ENCODE measurements at places on chromosomes 13 and 19. TPM values are rescaled to one million over a fixed set of nuclear protein-coding genes. Genes with fewer than 3 reads are reported as not detected.

- H3K4me1 ChIP-seq = peaks cover 40% of the 10 kb centered on the region
- H3K27ac ChIP-seq = no peak overlapping the region
- H3K36me3 ChIP-seq = no peaks in the 10 kb centered on the region
- peaks cover 7% of the 10 kb centered on the region for H3K27me3 ChIP-seq
- H3K4me3 ChIP-seq = no peak overlapping the region
- no peak for DNase-seq
Measured at GRCh38 chr13:45875951-45876350, 24.4 kb upstream of the SIAH3 start.

DNA sequence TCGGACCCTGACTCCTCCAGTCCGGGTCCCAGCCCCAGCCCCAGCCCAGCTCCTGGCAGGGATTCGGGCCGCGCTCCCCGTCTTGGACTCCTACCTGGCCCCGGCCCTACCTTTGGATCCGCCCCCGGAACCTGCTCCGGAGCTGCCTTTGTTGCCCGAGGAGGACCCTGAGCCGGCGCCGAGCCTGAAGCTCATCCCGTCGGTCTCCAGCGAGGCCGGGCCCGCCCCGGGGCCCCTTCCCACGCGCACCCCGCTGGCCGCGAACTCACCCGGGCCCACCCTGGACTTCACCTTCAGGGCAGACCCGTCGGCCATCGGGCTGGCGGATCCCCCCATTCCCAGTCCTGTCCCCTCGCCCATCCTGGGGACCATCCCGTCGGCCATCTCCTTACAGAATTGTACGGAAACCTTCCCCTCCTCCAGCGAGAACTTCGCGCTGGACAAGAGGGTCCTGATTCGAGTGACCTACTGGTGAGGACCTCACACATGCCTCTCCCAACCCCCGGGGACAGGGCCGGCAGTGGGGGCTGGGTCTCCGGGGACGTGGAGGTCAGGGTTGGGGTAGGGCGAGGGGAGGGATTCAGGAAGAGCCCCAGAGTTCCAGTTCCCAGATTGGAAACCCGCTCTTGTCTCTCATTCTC lies 732 bp downstream of the SELENOV start:
- peaks cover 5% of the 10 kb centered on the region for H3K36me3 ChIP-seq
- peaks cover 24% of the 10 kb centered on the region for H3K27me3 ChIP-seq
- H3K4me3 ChIP-seq = peak overlapping the region; percentile 89
- DNase-seq = no peak
- peak overlapping the region; percentile 69 for H3K27ac ChIP-seq

GRCh38 chr13:87497426-87497825 lies 173.7 kb upstream of the SLITRK5 start:
- H3K4me1 ChIP-seq = no peaks in the 10 kb centered on the region
- no peak overlapping the region for H3K27ac ChIP-seq
- DNase-seq = no peak
- H3K4me3 ChIP-seq = no peak overlapping the region

- no peak overlapping the region for H3K4me3 ChIP-seq
- H3K36me3 ChIP-seq = no peaks in the 10 kb centered on the region
- peaks cover 2% of the 10 kb centered on the region for H3K27me3 ChIP-seq
- no peak overlapping the region for H3K27ac ChIP-seq
- no peak for DNase-seq
Measured at GRCh38 chr13:45216193-45216592, 15.3 kb upstream of the KCTD4 start.

DNA sequence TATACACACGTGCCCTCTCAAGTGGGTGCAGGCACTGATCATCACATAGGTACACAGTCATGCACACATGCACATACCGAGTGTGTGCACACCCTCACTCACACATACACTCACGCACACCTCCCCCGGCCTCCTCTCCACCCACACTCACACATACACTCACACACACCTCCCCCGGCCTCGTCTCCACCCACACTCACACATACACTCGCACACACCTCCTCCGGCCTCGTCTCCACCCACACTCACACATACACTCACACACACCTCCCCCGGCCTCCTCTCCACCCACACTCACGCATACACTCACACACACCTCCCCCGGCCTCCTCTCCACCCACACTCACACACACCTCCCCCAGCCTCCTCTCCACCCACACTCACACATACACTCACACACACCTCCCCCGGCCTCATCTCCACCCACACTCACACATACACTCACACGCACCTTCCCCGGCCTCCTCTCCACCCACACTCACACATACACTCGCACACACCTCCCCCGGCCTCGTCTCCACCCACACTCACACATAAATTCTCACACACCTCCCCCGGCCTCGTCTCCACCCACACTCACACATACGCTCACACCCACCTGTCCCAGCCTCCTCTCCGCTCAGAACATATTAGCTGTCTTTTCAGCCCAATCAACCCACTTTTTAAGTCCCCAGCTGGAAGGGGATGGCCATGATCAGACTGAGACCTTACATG lies 105.2 kb upstream of the VSTM2B start:
- H3K27me3 ChIP-seq = peaks cover 16% of the 10 kb centered on the region
- DNase-seq = no peak
- H3K4me3 ChIP-seq = no peak overlapping the region
- peaks cover 11% of the 10 kb centered on the region for H3K4me1 ChIP-seq
- no peak overlapping the region for H3K27ac ChIP-seq

- no peaks in the 10 kb centered on the region for H3K4me1 ChIP-seq
- H3K27me3 ChIP-seq = no peaks in the 10 kb centered on the region
- no peaks in the 10 kb centered on the region for H3K36me3 ChIP-seq
- H3K4me3 ChIP-seq = no peak overlapping the region
- no peak for DNase-seq
- H3K27ac ChIP-seq = no peak overlapping the region
Measured at GRCh38 chr13:85441975-85442374, 357.2 kb downstream of the SLITRK6 start.

GRCh38 chr13:29835280-29836061 lies 14.9 kb downstream of the UBL3 start:
- no peaks in the 10 kb centered on the region for H3K36me3 ChIP-seq
- no peak overlapping the region for H3K4me3 ChIP-seq
- DNase-seq = no peak
- H3K27me3 ChIP-seq = peaks cover 1% of the 10 kb centered on the region

DNA sequence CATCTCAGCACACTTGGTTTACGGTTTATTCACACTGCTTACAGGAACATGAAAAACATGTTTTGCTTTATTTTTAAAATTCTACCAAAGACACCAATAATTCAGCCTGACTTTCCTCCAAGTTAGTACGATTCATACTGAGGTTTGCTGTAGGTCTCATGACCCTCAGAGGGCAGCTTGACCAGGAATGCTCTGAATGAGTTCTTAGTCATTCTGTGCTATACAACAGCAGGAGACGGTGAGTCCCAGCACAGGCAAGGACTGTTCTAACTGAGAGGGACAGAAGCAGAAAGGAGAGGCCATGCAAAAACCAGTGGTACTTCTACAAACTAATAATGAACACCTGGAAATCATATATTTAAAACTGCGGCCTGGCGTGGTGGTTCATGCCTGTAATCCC lies 6.4 kb downstream of the GRTP1 start:
- no peak overlapping the region for H3K27ac ChIP-seq
- no peaks in the 10 kb centered on the region for H3K27me3 ChIP-seq
- no peak overlapping the region for H3K4me3 ChIP-seq

- H3K36me3 ChIP-seq = peaks cover 4% of the 10 kb centered on the region
- H3K27me3 ChIP-seq = peaks cover under 1% of the 10 kb centered on the region
- H3K27ac ChIP-seq = no peak overlapping the region
- no peaks in the 10 kb centered on the region for H3K4me1 ChIP-seq
- no peak for DNase-seq
- no peak overlapping the region for H3K4me3 ChIP-seq
Measured at GRCh38 chr13:109010912-109011311, 381.5 kb downstream of the MYO16 start.

GRCh38 chr13:43072394-43072793 lies 49.0 kb downstream of the DNAJC15 start:
- H3K4me1 ChIP-seq = peaks cover 7% of the 10 kb centered on the region
- no peak overlapping the region for H3K4me3 ChIP-seq
- H3K36me3 ChIP-seq = no peaks in the 10 kb centered on the region
- DNase-seq = no peak
- H3K27ac ChIP-seq = no peak overlapping the region
- H3K27me3 ChIP-seq = no peaks in the 10 kb centered on the region

DNA sequence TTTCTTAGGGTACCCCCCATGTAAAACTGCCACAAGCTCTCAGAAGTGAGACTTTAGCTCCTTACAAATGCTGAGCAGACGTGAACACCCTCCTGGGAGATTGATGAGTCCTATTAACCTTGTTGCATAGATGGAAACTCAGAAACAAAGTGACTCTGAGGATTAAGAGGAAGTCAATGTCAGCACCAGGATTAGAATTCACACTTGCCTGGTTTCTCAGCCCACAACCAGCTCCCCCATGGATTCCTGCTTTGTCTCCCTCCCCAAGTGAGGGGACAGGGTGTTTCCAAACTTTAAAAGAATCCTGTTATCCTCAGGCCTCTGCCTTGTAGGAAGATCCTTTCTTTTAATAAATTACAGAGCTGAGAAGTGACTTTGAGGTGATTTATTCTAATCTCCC lies 324.4 kb downstream of the NDFIP2 start:
- H3K27ac ChIP-seq = peak overlapping the region; percentile 13
- no peak for DNase-seq
- no peak overlapping the region for H3K4me3 ChIP-seq

GRCh38 chr13:37257706-37258105 lies 152.2 kb upstream of the CSNK1A1L start:
- H3K4me3 ChIP-seq = no peak overlapping the region
- no peaks in the 10 kb centered on the region for H3K4me1 ChIP-seq
- no peaks in the 10 kb centered on the region for H3K27me3 ChIP-seq
- no peak for DNase-seq

DNA sequence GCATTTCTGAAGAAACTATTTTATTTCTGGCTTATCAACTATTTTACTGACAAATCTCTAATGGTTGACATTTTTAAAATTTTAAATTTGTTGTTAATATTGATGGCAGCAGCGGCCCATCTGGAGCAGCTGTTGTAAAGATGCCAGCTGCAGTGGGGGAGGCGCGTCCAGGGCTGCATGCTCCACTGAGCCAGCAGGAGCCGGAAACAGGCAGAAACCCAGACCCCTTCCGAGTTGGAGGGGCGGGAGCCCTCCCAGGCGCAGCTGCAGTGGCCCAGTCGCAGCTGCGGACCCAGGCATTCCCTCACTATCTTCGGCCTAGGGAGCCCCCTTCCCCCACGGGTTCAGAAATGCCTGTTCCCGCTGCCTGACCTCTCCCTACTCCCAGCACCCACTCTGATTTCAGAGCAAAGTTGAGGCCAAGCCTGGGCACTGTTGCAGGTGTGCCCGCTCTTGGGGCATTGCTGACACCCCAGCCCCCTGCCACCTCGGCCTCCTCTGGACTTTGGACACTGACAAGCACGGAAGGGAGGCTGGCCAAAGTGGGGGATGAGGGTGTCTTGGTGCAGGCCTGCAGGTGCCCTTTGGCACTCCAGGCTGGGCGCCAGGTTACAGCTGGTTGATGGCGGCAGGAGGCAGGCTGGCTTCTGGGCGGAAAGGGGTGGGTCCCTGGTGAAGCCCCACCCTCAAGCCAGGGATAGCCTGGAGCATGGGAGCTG lies 69.2 kb downstream of the PIBF1 start:
- no peak overlapping the region for H3K27ac ChIP-seq
- no peaks in the 10 kb centered on the region for H3K4me1 ChIP-seq
- no peak for DNase-seq

DNA sequence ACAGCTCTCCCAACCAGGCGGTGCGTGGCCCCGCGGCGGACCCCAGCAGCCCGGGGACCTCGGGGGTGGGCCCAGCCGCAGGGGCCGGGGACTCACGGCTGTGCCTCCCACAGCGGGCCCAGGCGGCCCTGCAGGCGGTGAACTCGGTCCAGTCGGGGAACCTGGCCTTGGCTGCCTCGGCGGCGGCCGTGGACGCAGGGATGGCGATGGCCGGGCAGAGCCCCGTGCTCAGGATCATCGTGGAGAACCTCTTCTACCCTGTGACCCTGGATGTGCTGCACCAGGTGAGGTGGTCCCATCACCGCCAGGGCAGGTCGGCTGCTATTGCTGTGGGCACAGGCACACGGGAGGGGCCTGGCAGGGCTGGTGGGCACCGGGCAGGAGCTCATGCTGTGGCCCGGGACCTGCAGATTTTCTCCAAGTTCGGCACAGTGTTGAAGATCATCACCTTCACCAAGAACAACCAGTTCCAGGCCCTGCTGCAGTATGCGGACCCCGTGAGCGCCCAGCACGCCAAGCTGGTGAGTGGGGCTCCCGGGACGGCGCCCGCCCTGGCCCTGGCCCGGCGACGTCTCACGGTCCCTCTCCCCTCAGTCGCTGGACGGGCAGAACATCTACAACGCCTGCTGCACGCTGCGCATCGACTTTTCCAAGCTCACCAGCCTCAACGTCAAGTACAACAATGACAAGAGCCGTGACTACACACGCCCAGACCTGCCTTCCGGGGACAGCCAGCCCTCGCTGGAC lies 7.3 kb downstream of the PTBP1 start:
- H3K27me3 ChIP-seq = peaks cover 16% of the 10 kb centered on the region
- H3K4me3 ChIP-seq = no peak overlapping the region
- no peak for DNase-seq
- peaks cover 25% of the 10 kb centered on the region for H3K4me1 ChIP-seq
- H3K27ac ChIP-seq = no peak overlapping the region

GRCh38 chr19:13100031-13100588 lies 2.5 kb downstream of the LYL1 start:
- peaks cover 7% of the 10 kb centered on the region for H3K4me1 ChIP-seq
- no peaks in the 10 kb centered on the region for H3K36me3 ChIP-seq
- peak overlapping the region; percentile 13 for H3K27ac ChIP-seq

The C1QTNF9B gene
- not detected for total RNA-seq

The FGF9 gene
- 19.5 TPM for total RNA-seq

The RFXAP gene
- total RNA-seq = 4.8 TPM

The KRTDAP gene
- total RNA-seq = not detected

The LRCH1 gene
- total RNA-seq = 40.6 TPM

The PLEKHA4 gene
- total RNA-seq = 9.4 TPM

The INSR gene
- 23.9 TPM for total RNA-seq

All from glutamatergic neuron (in vitro differentiated cells).